ENCODE measurements at places on chromosomes 7 and 10.

DNA sequence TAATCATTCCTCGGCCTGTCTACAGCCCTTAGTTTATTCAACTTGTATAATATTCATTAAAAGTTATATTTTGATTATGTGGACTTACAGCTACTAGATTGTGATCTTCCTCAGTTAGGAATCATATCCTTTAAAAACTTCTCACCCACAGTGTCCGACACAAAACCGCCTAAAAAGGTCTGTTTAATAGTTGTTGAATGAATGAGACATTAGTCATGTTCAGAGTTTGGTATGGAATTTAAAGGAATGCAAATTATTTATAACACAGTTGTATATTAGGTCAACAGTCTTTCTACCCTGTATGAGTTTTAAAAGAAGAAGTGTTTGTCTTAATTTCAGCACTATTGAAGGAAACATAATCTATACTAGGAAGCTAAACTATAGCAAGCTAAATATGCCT lies 390.0 kb downstream of the ARL4A start:
- DNase-seq: no peak

DNA sequence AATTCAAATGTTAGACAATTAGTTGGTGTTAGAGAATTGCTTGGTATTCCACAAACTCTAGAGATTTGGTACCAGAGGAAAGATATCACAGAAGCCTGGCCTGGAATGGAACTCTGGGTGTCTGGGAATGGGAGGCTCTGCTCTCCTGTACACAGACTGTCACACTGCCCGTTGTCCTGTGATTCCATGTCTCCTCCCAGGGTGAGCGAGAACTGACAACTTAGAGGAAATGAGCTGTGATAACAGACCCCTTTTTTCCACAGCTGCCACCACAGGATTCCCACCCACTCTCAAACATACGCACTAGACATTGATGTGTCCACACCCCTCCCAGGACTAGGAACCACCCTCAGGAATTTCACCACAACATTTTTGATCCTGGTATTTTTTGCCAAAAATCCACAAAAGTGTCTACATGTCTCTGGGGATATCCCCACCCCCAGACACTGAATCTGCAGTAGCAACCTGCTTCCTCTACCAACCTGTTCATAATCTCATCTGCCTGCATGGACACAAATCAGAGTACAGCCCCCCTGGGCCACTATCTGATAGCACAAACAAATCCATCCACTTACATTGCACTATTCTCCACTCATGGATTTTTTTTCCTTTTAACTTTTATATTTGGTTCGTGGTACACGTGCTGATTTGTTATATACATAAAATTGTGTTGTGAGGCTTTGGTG lies 4.7 kb downstream of the ZNF273 start:
- no peak for DNase-seq

DNA sequence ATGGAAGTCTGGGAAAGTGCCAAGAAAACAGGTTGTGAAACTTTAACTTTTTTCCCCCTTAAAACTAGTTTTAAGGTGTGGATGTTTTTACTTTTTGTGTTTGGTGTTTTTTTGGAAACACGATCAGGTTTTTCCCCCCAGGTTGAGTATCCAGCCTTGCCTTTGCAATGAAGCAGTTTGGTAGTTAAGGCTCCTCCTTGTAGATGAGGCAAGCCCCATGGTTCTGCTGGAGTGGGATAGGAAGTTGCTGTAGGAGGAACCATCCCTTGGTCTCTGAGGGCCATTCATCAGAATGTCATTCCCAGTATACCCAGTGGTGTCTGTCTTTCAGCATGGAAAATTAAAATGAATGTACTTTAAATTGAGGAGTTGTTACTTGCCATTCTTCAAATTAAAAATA lies 2.7 kb downstream of the CUL1 start:
- DNase-seq: peak; percentile 32

DNA sequence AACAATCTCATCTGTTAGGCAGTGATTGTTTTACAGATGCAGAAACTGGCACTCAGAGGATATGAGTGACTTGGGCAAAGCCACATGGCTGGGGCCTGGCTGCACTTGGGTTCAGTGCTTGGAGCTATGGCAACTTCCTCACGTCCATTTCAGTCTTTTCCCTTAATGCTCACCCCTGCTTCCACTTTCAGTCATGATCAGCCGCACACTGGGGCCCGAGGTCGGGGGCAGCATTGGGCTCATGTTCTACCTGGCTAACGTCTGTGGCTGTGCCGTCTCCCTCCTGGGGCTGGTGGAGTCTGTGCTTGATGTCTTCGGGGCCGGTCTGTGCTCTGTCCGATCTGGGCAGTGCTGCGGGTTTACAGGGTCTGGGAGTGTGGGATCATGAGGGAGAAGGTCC lies 3.0 kb downstream of the SLC12A9 start:
- DNase-seq: no peak

- no peak for DNase-seq
Observed at GRCh38 chr10:104099941-104100340, 14.3 kb upstream of the COL17A1 start.

DNA sequence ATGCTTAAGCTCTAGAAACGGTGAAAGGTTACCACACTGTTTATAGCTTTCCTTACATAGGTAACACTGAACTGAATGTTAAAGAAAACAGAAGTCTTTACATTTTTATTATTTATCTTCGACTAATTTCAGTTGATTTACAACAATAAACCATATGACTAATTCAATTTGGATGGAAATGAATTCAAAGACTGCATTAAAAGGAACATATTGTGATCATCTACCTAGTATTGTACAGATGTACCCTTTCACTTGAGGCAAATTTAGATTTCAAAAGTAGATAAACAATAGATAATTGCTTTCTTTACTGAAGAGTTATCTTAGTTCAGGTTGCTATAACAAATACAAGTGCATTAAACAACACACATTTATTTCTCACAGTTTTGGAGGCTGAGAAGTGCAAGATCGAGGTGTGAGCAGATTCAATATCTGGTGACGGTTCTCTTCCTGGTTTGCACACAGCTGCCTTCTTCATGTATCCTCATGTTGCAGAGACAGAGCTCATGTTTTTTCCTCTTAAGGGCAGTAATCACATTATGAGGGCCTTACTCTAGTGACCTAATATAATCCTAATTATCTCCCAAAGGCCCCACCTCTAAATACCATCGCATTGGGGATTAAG lies 15.0 kb upstream of the ARMC3 start:
- no peak for DNase-seq

GRCh38 chr10:13853854-13854253 lies 267.1 kb downstream of the PRPF18 start:
- no peak for DNase-seq

GRCh38 chr10:132878730-132879407 lies 63.5 kb downstream of the CFAP46 start:
- no peak for DNase-seq

Measured in HAP-1 (cell line).